NCI-H1048 (cell line): ENCODE measurements at places on chromosomes 2 and 18.

DNA sequence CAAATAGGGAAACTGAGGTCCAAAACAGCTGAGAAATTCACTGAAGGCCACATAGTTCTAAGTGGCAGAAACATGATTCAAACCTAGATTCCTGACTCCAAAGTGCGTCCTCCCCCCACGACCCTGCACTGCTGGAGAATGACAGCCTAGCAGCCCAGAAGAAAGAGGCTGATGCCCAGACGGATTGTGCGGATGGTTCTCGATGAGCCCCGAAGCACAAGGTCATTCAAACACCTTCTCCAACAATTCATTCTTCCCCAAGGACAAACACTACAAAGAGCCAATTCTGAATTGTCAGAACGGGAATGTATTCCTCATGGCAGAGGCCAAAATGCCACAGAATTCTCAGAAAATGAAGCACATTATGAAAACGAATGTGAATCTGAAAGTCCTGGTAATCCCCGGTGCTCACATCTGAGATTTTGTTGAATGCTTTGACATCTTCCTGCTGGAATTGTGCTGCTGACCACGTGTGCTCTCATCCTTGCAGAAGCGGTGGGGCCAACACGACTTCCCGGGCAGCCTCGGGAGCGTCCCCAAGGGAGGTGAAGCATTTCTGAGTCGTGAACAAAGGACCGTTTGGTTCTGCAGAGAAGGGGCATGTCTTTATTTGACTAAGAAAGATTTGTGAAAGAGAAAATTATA, 337.0 kb downstream of the EIPR1 start:
- DNase-seq, result no peak

- DNase-seq, result no peak
Observed at GRCh38 chr2:1872602-1873183, 128.4 kb upstream of the PXDN start.

- DNase-seq, result no peak
Observed at GRCh38 chr2:223196331-223196730, 144.3 kb downstream of the KCNE4 start.

GRCh38 chr2:38835015-38835601, 40.6 kb downstream of the DHX57 start:
- DNase-seq, result no peak

- no peak for DNase-seq
Observed at GRCh38 chr18:74942319-74942910, 266.5 kb downstream of the PTGR3 start.

- no peak for DNase-seq
Observed at GRCh38 chr2:102184568-102184967, 2.3 kb upstream of the IL1RL2 start.

- no peak for DNase-seq
Observed at GRCh38 chr2:74041182-74041581, 56.5 kb downstream of the TET3 start.

DNA sequence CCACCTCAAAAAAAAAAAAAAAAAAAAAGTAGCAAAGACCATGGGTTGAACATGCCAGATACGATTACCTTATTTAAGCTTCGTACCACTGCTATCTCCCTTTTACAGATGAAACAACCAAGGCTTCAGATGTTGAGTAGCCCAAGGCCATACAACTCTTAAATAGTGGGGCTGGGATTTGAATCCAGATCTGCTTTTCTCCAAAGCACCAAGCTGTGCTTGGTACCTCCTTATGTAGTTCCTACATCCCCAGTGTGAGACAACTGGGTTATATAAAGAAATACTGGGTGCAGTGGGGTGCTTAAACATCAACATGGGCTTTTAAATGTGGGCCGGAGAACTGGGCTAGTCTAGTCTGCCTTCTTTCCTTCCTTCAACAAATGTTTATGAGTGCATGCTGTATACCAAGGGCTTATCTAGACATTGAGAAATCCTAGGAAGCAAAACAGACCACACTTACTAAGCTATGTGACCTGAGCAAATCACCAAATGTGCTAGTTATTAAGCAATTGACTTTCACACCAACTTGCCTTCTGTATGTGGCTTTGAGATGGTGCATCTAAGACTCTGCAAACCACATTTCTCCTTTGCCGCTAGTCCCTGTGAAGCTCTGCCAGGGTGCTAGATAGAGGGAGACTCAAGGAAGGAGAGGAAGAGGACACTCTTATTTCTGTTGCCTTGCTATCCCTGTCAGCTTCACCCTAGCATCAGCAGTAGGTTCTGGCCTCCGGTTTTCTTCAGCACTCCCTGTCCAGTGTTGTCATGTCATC, 206.8 kb upstream of the FBXO11 start:
- no peak for DNase-seq

GRCh38 chr2:240162032-240162431, 21.6 kb upstream of the OTOS start:
- DNase-seq, result no peak

DNA sequence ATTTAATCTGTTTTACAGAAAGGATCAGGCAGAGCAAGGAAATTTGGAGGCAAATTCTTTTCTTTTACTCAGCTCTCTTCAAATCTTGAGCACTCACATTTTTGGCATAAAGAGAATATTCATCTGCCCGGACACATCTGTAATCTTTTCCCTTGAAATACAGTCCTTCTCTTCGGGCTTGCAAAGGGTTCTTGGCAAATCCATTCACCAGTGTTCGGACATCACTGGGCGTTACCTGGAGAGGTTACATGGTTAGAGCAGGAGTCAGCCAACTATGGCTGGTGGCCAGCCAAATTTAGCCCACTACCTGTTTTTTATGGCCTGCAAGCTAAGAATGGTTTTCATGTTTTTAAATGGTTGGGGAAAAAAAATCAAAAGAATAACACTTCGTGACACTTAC, 2.1 kb downstream of the PFN4 start:
- no peak for DNase-seq
